ENCODE measurements at places on chromosomes 1 and 21. TPM values are rescaled to one million over a fixed set of nuclear protein-coding genes. Genes with fewer than 3 reads are reported as not detected.

Gene KCNK2
- polyA plus RNA-seq, result 1.9 TPM

Gene DENND2C
- polyA plus RNA-seq, result 0.54 TPM

Gene RHOU
- 17.9 TPM for polyA plus RNA-seq

Gene FALEC
- polyA plus RNA-seq, result not detected

Gene DRAXIN
- not detected for polyA plus RNA-seq

Gene CDC42
- polyA plus RNA-seq, result 255 TPM

Gene LEFTY1
- not detected for polyA plus RNA-seq

- peak; percentile 81 for DNase-seq
- no peak overlapping the region for H3K27ac ChIP-seq
- no peak overlapping the region for H3K4me3 ChIP-seq
- peaks cover 4% of the 10 kb centered on the region for H3K4me1 ChIP-seq
- H3K27me3 ChIP-seq, result no peaks in the 10 kb centered on the region
These were observed 25.9 kb downstream of the CACHD1 start for GRCh38 chr1:64495878-64496277.

- peak; percentile 54 for DNase-seq
- no peaks in the 10 kb centered on the region for H3K36me3 ChIP-seq
- no peaks in the 10 kb centered on the region for H3K27me3 ChIP-seq
These were observed 18.5 kb downstream of the CAMK1G start for GRCh38 chr1:209601809-209602657.

- peak; percentile 50 for DNase-seq
- H3K27ac ChIP-seq, result no peak overlapping the region
- H3K4me3 ChIP-seq, result no peak overlapping the region
These were observed 110.0 kb upstream of the VANGL1 start for GRCh38 chr1:115531631-115532264.

- peak; percentile 85 for DNase-seq
- H3K36me3 ChIP-seq, result no peaks in the 10 kb centered on the region
- H3K4me3 ChIP-seq, result no peak overlapping the region
- no peaks in the 10 kb centered on the region for H3K27me3 ChIP-seq
These were observed 48.2 kb downstream of the RHOU start for GRCh38 chr1:228783418-228784040.

DNA sequence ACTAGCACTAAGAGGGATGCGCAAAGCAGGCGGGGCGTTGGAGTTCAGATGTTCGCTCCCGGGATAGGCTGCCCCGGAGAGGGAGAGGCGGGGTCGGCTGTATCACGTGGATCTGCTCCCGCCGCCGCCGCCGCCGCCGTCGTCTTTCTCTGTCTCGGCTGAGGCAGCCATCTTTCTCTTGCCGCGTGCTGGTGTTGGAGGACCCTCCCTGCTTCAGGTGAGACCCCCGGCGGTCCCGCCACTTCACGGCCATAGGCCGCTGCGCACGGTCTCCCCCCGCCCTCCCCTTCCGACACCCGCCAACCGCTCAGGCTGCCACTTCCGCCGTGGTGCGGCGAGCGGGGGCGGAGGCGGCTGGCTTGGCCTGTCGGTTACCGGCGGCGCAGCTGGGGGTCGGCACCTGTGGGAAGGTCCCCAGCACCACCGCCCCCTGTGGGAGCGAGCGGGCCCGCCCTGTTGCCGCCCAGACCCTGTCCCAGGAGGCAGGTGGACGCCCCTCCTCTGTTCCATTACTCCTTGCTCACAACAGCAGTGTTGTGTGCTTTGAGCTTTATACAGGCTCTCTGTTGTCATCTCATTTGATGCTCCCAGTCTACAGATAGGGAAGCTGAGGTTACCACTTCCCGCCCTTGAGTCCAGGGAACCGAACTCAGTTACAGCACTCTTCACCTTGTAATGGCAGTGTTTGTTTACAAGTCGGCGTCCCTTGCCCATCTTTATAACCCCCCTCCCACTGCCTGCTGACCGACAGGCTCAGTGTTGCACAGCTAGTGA is at the start of gene BTF3L4:
Gene BTF3L4, plus strand, starts transcription at position 133 of the 774 bp plus-strand sequence. CDS start 3,553 bp downstream, outside the sequence.
- H3K4me3 ChIP-seq, result peak within 1 kb of the TSS; percentile 65
- peaks cover 17% of the 10 kb centered on the region for H3K4me1 ChIP-seq
- peak; percentile 94 for DNase-seq
- peaks cover 11% of the 10 kb centered on the region for H3K36me3 ChIP-seq

DNA sequence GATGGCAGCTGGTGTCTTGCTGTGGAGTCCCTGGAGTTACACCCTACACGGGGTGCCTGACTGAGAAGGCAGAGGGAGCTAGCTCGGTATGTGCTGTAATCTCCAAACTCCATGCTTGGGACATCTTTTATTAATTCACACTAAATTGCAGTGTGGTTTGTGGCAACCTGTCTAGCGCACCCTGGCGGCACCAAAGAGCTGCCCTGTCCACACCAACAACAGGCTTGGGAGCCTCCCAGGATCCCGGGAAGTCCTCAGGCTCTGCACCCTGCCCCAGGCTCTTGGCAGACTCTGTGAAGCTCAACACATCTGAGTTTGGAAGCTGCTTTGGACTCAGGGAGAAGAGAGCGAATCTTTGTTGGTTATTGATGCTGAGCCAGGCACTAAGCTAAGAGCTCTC is 138.9 kb downstream of the IGSF21 start:
- H3K4me1 ChIP-seq, result no peaks in the 10 kb centered on the region
- no peak overlapping the region for H3K4me3 ChIP-seq
- no peak overlapping the region for H3K27ac ChIP-seq
- no peaks in the 10 kb centered on the region for H3K27me3 ChIP-seq

- H3K36me3 ChIP-seq, result no peaks in the 10 kb centered on the region
- no peak for DNase-seq
- H3K27ac ChIP-seq, result no peak overlapping the region
- no peaks in the 10 kb centered on the region for H3K27me3 ChIP-seq
- peaks cover 43% of the 10 kb centered on the region for H3K4me1 ChIP-seq
These were observed 23.0 kb downstream of the SPATA46 start for GRCh38 chr1:162353702-162354101.

Data from small intestine (tissue), 16 donors.